ENCODE measurements at places on chromosomes 3 and 15.

DNA sequence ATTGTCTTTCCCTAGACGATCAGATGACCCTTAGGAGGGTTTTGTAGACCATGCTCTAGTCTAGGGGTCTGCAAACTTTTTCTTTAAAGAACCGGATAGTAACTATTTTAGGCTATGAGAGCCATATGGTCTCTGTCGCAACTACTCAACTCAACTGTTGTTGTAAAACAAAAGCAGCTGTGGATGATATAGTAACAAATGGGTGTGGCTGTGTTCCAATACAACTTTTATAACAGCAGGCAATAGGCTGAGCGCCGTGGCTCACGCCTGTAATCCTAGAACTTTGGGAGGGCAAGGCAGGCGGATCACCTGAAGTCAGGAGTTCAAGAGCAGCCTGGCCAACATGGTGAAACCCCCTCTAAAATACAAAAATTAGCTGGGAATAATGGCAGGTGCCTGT, 6.1 kb upstream of the CMTM6 start:
- no peak for DNase-seq

- no peak for DNase-seq
Measured at GRCh38 chr3:51390246-51391074, 625 bp upstream of the RBM15B start.

DNA sequence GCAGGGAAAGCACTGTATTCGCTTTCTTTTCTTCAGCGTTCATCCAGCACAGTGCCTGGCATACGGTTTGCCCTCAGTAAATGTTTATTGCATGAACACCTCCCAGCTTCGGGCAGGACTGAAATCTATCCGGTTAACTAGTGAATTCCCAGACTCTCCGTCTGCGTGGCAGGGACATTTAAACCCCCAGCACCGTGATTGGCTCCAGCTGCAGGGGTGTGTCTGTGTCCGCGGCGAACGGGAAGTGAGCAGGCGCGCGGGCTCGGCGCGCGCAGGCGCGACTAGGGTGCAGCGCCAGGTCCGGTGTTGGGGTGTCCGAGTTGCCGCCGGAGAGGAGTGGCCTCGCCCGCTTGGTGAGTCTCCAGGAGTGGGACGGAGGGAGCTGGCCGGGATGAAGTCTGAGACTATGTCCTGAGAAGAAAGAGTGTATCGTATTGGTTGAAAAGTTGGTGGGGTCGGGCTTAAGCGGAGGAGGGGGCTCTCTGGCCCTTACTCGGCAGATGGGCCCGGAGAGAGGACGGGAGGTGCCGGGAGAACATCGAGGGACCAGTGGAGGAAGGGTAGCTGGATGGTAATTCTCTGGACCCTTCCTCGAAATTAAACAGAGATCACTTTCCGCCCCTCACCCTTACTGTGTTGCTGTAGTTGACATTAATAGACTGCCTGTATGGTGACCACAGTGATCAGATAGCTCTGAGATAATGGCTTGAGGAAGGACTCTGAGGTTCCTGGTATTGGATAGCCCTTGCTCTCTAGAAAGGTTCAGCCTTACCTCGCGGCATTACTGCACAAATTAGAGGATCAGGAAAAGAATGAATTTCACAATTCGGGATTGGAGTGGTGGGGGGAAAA, at the start of gene SNAP23:
TSS of gene SNAP23 (plus strand) at position 274 of the 852 bp plus-strand sequence. CDS start 16,213 bp downstream, outside the sequence.
- peak; percentile 85 for DNase-seq

- no peak for DNase-seq
Measured at GRCh38 chr3:112508261-112508660, 9.0 kb upstream of the BTLA start.

DNA sequence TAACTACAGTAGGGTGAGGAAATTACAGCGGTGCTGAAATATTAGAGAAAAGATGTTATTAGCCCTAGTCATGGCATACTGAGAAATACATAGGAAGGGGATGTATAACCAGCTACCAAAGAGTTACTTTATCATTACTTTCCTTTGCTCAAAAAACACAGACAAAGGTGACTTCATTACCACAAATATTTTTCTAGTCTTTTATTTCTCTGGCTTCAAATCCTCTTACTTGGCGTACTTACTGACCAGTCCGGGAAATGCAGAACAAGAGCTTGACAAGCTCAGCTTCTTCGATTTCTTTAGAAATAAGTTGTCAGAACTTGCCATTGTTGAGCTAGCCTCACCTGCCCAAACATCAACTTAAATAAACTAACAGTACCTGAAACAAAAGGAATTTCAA, 142.1 kb upstream of the TMCO5A start:
- no peak for DNase-seq

DNA sequence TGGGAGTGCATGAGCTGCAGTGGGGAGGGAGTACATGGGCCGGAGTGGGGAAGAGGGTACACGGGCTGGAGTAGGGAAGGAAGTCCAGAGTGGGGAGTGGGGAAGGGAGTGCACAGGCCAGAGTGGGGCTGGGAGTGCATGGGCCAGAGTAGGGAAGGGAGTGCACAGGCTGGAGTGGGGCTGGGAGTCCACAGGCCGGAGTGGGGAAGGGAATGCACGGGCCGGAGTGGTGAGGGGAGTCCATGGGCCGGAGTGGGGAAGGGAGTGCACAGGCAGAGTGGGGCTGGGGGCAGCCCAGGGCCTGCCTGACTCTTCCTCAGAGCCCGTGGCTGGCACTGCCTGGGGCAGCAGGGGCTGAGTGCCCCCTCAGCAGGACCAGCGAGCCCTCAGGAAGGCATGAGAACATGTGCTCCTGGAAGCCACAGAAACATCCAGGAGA, 40.7 kb downstream of the KLF15 start:
- DNase-seq, result no peak

DNA sequence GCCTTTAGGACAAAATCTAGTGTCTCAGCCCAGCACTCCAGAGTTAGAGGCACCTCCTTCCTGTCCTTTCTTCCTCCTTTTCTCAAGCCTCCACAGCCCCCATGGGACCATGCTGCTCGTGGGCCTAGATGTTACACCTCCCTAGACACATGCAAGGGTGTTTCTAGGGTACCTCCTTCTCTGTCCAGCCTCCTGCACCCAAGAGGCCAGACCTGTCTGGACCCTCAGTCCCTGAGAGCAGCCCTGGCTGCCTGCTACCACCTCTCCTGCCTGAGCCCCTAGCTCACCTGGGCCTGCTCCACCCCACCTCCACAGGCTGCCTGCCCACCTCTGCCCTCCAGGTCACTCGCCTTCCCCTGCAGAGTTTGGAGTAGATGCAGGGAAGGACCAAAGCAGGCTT, 5.2 kb downstream of the LOXL1 start:
- no peak for DNase-seq

GRCh38 chr3:25781145-25781757, 2.0 kb downstream of the NGLY1 start:
- no peak for DNase-seq

- no peak for DNase-seq
Measured at GRCh38 chr15:64521726-64522164, 61.4 kb downstream of the ZNF609 start.

DNA sequence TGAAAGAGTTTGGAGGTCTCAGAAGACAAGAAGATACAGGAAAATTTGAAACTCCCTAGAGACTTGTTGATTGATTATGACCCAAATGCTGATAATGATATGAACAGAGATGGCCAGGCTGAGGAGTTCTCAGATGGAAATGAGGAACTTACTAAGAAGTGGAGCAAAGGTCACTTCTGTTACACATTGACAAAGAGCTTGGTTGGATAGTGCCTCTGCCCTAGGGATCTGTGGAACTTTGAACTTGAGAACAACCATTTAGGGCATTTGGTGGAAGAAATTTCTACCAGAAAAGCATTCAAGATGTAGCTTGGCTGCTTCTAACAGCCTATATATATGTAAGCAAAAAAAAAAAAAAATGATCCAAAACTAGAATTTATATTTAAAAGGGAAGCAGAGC, 48.9 kb upstream of the NAALADL2 start:
- no peak for DNase-seq

DNA sequence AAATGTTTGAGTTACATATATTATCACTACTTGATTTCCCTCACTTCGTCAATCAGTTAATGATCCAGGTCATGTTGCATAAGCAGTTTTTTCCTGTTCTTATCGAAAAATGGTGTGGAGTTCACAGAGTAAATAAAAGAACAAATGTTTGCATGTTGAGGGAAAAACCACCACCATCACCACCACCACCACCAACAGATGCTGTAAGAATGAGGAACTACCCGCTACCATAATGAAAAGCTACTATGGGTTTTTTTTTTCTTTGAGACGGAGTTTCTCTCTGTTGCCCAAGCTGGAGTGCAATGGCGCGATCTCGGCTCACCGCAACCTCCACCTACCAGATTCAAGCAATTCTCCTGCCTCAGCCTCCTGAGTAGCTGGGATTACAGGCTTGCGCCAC, 27.6 kb downstream of the RUBCN start:
- peak; percentile 26 for DNase-seq

GRCh38 chr3:76753599-76753998, 286.3 kb upstream of the ROBO2 start:
- DNase-seq, result no peak

DNA sequence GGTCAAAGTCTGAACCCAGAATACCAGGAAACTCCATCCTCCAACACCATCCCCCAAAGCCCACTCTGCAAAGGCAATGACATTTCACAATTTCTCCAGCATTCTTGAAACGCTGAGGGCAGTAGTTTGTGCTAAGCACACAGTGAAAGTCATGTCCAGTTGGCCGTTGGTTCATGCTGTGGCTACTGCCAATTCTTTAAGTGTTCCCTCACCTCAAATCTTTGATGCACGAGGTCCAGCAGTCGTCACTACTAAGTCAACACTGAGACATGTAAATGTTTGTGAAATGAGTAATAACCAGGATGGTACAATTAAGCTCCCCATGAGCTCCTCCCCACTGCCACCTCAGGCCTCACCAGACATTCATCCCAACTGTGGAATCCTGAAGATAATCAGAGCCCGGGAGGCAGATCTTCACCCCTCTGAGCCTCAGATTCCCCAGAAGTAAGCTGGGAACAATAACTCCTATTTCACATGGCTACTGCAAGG, 7.0 kb downstream of the SUCLG2 start:
- DNase-seq, result no peak

- no peak for DNase-seq
Measured at GRCh38 chr3:186966406-186966805, 36.1 kb downstream of the ST6GAL1 start.

GRCh38 chr3:169863458-169863899, 6.3 kb downstream of the LRRC31 start:
- peak; percentile 77 for DNase-seq

- no peak for DNase-seq
Measured at GRCh38 chr15:94526071-94526689, 294.8 kb downstream of the MCTP2 start.

GRCh38 chr3:134237454-134238145, 13.1 kb downstream of the RYK start:
- DNase-seq, result no peak

GRCh38 chr3:45871780-45872179, 14.6 kb upstream of the CCR9 start:
- no peak for DNase-seq

DNA sequence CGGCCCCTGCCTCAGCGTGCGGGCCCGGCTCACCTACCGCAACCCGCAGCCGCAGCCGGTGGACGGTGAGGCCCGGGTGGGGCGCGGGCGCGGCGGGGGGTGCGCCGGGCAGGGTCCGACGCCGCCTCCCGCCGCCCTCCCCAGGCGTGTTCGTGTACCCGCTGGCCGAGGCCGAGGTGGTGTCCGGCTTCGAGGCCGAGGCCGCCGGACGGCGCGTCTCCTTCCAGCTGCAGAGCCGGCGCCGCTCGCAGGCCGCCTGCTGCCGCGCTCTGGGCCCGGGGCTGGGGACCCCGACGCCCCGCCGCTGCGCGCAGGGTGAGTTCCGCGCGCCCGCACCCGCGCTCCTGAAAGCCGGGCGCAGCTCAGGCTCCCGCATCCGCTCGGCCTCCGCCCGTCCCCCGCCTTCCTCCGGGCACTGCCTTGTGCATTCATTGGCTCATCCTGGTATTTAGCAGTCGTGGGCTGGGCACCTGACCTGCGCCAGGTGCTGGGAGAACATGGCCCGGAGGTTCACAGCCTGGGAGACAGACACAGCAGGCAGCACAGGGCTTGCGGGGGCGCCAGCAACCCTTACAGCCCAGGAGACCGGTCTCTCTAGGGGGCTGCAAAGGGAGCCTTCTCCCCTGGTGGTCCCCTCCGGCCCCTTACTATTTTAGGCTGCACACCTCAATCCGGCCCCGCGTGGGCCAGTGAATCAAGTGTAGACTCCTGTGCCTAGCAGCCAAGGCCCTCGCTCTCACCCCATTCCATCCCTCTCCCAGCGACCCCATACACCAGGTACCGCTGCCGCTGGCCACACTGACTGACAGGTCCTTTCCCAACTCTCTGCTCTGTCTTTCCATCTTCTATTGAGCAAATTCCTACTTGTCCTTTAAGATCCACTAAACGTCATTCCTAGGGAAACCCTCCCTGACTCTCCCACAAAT, 1.5 kb downstream of the VWA5B2 start:
- no peak for DNase-seq

DNA sequence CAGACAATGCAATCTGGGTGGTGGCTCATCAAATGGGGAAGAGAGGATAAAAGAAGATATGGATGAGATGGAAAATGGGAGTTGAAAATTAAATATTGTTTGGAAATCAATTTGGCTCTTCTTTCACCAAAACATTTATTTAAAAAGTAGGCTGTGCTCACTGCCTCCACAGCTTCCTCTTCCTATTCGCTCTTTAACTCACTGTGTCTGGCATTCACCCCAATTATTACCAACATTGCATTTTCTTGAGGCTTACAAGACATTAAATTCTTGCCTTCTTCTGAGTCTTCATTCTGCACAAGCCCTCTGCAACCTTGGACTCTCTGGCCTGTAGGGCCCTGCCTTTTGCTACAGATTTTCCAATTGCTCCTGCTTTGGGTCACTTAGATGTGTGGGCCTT, 52.9 kb upstream of the TSPAN3 start:
- no peak for DNase-seq

DNA sequence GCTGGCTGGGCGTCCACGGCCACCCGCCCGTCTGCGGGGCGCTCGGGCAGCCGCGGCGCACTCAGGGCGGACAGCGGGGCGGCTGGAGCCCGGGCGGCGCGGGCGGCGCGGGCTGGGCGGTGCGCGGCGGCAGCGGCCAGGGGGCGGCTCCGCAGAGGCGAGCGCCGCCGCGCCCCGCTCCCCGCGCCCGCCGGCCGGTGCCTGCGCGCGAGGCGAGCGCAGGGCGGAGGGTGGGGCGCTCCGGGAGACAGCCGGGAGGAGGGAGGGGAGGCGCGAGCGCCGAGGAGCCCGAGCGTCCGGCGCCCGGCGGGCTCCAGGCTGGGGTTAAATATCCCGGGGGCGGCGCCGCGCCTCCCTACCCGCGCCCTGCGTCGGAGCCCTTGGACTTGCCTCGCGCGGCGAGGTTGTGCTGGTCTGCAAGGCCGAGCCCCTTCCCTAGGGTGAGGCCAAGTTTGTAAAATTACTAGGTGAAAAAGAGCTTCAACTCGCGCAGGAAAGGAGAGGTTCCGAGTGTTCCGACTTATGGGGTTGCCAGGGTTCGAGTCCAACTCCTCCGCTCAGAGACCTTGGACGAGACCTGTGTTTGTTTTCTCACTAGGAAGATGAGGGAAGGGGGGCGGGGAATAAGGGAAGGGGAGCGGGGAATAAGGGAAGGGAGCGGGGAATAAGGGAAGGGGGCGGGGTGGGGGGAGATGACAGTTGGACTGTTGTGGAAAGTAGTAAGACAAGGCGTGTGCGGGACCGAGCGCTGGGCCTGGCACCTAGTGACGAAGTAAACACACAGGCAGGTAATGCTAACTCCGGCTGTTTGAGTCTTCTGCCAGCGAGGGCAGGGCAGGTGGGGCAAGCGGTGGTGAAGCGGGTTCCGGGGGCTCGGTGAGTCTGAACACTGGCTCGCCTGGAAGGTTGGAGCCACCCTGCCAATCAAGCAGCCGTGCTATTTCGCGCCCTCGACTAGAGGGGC, at the start of gene TNFAIP8L3:
TSS of gene TNFAIP8L3 (minus strand) at position 301 of the 964 bp plus-strand sequence. CDS start 311 bp downstream, outside the sequence.
- DNase-seq, result no peak

- DNase-seq, result no peak
Measured at GRCh38 chr3:42477696-42478095, 24.7 kb upstream of the VIPR1 start.

Measured in CD4-positive, alpha-beta T cell treated with Interleukin-4 for 1 hour (primary cell).